Transverse colon (tissue), 4 donors: ENCODE measurements at places on chromosomes 7 and 10. TPM values are rescaled to one million over a fixed set of nuclear protein-coding genes. Genes with fewer than 3 reads are reported as not detected.
A peak's percentile ranks its signal among the peaks of the same experiment; 100 is the strongest.

The CLDN4 gene
- total RNA-seq = 705 TPM

DNA sequence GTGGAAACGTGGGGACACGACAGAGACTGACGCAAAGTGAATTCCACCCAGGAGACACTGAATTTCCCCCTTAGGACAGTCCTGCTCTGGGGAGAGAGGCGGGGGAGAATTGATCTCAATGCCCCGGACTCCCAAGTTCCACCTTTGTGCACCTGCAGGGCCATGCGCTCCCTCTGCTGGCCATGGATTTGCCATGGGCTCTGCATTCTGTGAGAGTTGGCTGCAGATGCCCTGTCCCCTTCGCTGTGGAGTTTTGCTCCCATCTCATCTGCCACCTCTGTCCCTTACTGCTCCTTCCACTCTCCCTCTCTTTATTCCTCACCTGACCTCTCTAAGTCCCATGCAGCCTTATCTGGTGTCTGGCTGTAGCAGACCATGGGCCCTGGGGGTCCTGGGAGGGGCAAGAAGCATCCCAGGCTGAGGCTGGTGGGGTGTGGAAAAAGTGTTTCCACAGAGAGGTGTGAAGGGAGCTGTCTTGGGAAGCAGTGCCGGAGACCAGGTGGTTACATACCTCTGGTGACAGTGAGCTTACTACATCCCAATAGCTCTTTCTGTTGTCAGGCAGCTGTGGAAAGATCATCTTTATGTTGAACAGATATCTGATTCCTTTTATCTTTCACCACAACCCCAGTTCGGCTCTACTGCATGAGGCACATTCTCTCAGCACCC lies 14.3 kb downstream of the GHRHR start:
- DNase-seq = peak; percentile 72

DNA sequence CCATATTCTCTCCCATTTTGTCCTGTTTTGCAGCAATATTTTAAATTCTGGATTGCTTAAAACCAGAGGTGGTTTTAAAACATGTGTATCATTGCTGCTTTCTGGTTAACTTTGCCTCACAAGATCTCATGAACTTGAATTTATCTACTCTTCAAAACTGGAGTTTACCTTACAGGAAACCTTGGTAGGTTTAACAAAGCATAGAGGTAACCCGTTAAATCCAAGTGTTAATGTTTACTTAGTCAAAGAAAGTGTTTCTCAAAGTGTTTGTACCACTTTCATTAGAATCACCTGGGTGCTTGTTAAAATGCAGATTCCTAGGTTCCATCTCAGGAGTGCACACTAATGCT lies 44.0 kb upstream of the VDAC2 start:
- no peak for DNase-seq

The PIK3CG gene
- 7.4 TPM for total RNA-seq

DNA sequence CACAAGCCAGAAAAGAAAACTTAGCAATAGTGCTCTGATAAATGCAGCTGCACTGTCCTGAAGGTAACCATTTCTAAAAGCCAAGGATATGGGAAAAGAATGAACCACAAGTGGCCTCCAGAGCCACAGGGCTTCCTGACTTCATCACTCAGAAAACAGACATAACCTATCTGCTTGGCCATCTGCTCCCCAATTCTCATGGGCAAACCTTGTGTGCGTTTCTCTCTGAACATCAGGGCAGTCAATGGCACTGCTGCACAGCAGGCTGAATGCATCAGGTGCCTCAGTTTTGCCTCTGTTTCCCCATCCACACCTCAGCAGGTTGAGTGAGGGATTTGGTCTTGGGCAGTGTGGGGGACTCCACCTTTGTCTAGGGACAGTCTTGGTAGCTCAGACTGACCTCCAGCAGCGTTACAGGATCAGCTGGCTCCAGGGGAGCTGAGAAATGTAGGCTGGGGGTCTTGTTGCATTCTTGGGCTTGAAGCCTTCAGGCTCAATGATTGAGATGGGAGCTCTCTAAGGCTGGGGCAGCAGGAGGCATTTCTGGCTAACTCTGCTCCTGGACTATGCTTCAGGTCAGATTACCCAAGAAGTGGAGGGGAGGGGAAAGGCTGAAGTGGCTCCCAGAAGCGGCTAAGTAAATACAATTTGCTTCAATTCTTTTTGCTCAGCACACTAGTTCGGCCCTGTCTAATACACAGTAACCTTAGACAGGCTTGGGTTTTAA lies 23.6 kb upstream of the PDLIM1 start:
- no peak for DNase-seq

The HTRA1 gene
- total RNA-seq = 27.9 TPM

DNA sequence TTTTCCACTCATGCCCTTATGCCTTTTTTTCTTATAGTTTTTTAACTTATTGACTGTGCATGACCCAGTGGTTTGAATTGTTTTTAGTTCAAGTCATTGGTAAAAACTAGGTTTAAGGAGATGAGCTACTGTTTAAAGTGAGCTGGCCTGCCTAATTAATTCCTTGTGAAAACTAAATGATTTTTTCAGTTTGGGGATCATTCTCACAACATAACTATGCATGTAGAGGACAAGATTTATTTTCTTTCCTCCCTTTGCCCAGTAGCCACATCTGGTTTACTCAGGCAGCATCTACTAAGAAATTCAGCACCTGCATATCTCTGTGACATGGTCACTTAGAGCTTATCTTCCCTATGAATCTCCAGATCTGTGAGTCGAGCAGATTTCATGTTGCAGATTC lies 1.7 kb downstream of the ADO start:
- DNase-seq = no peak

GRCh38 chr7:107945332-107945731 lies 54.3 kb downstream of the DLD start:
- DNase-seq = no peak

DNA sequence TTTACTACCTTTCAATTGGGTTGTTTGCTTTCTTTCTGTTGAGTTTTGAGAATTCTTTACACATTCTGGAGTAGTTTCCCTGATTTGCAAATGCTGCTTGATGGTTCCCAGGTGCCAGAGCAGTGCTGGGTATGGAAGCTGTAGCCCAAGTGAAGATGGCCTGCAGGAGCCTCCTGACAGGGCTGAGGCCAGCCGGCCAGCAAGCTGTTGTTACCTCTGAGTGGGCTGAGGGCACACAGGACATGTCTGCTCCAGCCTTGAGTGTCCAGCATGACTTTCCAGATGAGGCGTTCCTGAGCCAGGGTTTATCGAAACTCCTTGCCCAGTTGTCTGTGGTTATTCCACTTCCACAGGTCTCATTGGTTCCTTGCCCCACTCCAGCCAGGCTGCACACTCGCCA lies 164.6 kb upstream of the TNS3 start:
- DNase-seq = no peak

DNA sequence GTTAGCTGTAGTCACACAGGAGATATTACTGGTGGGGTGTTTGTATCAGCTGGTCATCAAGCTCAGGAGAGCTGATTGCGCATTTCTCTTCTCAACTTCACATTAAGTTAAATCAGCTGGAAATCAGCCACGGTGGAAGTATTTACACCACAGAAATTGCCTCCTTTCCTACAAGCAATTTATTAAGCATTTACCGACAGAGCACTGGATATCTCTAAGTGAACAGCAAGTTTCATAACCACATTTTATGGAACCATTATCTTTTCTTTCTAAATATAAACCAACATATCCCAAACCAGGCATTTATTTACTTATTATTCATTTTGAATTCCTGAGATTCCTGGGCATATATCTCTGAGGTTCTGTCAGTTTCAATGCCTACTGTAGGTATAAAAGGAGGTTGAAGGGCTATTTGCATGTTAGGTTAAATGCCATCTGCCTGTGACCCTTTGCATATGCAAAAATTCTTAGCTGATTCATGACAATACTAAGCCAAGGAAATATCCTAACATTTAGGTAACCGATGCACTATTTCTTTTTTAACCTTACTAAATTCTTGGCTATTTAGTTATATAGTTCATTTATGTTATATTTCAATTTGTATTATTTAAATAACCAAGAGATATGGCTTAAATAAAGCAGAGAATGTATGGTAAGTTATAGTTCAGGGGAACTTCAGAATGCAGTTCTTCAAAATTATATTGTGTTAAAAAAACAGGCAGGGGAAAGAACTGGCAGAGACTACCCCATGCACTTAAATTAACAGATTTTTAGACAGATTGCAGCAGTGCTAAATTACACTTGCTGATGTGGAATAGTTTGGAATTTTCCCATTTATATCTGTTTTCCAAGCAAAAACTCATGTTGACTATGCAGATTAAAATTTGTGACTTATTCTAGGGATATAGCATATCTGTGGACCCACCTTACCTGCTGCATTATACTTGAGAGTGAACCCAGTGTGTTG lies 56.8 kb downstream of the DYNC1I1 start:
- no peak for DNase-seq

GRCh38 chr10:29345144-29345909 lies 56.5 kb downstream of the LYZL1 start:
- DNase-seq = no peak

The GSAP gene
- total RNA-seq = 10.5 TPM

The METTL27 gene
- total RNA-seq = 2.6 TPM

The MALRD1 gene
- 0.75 TPM for total RNA-seq

The EZH2 gene
- 17.3 TPM for total RNA-seq

The ACBD7 gene
- total RNA-seq = not detected

DNA sequence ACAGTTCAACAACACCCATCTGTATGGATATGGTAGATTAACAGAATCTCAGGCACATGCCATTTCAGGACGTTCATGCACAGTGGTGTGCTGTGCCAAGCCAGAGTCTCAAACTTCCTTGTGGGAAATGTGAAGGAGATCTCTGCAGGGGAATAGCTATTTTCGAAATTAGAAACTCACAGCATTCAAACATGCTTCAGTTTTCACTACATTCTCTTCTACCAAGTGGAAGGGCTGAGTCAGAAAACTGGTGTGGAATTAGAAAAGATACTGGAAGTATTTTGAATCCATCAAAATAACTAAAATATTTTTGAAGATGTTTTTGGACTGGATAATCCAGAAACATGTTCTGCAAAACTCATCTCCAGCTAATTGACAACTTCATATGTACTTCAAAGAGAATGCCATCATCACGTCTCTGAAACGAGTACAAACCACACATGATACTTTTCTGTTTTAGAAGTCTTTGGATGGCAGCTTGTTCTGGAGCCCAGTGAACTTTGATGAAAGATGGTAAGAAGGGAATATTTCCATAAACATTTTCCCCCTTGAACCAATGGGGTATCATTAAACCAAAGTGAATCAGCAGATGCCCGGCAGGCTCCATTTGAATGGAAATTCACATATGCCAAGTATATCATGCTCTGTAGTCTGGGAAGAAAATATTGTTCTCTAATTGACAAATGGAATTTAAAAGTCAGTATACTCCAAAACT lies 616.3 kb upstream of the IGFBP3 start:
- no peak for DNase-seq

GRCh38 chr10:60426425-60426824 lies 36.8 kb upstream of the ANK3 start:
- no peak for DNase-seq

GRCh38 chr10:71406878-71407277 lies 10.2 kb downstream of the CDH23 start:
- DNase-seq = no peak

GRCh38 chr10:22672319-22673090 lies 41.9 kb downstream of the PIP4K2A start:
- DNase-seq = no peak

The ZNF365 gene
- total RNA-seq = not detected

The PPA1 gene
- 14.1 TPM for total RNA-seq

The STRA8 gene
- total RNA-seq = not detected

DNA sequence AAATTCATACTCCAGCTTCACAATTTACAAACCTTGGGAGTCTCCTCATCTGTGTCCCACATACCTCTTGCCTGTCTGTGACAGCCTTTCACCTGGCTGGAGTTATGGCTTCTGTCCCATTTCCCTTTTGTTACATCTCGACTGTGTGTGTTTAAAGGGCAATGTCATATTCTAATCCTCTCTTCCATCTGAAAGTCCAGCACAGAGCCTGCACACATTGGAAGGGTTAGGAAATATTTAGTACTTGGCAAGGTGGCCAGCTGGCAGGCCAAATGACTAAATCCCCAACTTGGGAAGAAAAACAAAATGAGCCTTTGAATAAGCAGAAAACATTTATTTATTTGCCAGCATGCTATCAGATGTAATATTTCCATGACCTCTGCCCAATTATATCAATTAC lies 120.1 kb upstream of the STK17A start:
- no peak for DNase-seq

The UNC5B gene
- total RNA-seq = 31.1 TPM

DNA sequence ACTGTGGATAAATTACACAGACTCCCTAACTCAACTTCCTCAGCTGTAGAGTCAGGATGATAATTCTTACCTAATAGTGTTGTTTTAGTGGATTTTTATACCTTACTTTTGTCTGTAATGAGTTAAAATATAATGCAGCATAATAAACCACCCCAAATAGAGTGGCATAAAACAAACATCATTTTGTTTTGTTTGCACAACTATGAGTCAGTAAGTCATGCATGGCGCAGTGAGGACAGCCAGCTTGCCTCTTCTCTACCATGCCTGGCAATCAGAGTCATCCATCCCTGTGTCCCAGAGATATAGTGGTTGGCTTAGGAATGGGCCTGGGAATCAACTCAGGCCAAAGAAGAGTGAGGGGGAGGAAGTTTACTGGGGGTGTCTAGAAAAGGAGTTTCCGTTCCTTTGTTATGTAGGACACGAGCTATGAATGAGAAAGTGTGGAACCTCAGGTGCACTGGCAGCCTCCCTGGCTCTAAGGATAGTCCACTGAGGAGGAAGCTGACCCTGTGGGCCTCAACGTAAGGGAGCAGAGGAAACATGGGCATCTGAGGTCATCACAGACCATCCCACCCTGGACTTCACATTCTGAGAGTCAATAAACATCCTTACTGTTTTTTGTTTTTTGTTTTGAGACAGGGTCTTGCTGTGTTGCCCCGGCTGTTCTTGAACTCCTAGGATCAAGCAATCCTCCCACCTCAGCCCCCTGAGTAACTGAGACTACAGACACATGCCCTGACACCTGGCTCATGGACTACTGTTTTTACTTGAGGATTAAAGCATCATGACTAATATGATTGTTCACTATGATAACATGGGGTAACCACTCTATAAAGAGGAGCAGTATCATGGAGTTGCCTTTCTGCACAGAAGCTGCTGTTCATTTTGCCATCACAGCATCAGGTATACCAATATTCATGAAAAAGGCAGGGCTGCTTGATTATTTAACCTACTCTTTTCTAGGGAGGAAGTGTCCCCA lies 21.0 kb upstream of the GRB10 start:
- no peak for DNase-seq

- DNase-seq = no peak
Measured at GRCh38 chr7:24718431-24718831, 38.8 kb downstream of the GSDME start.

The ZCCHC24 gene
- 41.1 TPM for total RNA-seq

DNA sequence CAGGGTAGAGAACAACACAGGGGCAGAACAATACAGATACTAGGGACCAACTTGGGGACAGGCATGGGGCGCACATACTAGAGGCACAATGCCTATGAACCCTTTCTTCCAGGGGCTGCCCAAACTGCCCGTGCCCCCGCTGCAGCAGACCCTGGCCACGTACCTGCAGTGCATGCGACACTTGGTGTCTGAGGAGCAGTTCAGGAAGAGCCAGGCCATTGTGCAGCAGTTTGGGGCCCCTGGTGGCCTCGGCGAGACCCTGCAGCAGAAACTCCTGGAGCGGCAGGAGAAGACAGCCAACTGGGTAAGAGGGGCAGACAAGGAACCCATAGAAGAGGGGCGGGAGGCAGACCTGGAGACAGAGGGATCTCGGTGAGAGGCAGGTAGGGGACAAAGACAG lies 5.8 kb downstream of the CHAT start:
- DNase-seq = no peak
